ENCODE measurements at places on chromosomes 2 and 18. TPM values are rescaled to one million over a fixed set of nuclear protein-coding genes. Genes with fewer than 3 reads are reported as not detected.

Gene LYPD6B
- total RNA-seq = 2.9 TPM

Gene EPHA4
- total RNA-seq = 12.7 TPM

Gene ZNF521
- total RNA-seq = 27.5 TPM

Gene LRRC30
- total RNA-seq = not detected

Gene GAL3ST2
- total RNA-seq = 0.36 TPM

Gene PRSS56
- not detected for total RNA-seq

Gene EVX2
- total RNA-seq = under 0.01 TPM

Gene CAPG
- 140 TPM for total RNA-seq

Gene AGXT
- total RNA-seq = not detected

Gene IKZF2
- 10.3 TPM for total RNA-seq

Gene CD226
- 0.36 TPM for total RNA-seq

Gene FAM228A
- total RNA-seq = 1.4 TPM

Gene SGPP2
- total RNA-seq = not detected

Gene RAPGEF4
- 0.59 TPM for total RNA-seq

Gene NOP58
- 41.3 TPM for total RNA-seq

Gene CNGA3
- total RNA-seq = 0.29 TPM

Gene CDH2
- total RNA-seq = 78.7 TPM

Gene GLI2
- 3.8 TPM for total RNA-seq

Gene TFPI
- total RNA-seq = 123 TPM

Gene ALLC
- total RNA-seq = not detected

Gene DUSP2
- total RNA-seq = 3.3 TPM
